ENCODE measurements at places on chromosomes 12 and 14.

DNA sequence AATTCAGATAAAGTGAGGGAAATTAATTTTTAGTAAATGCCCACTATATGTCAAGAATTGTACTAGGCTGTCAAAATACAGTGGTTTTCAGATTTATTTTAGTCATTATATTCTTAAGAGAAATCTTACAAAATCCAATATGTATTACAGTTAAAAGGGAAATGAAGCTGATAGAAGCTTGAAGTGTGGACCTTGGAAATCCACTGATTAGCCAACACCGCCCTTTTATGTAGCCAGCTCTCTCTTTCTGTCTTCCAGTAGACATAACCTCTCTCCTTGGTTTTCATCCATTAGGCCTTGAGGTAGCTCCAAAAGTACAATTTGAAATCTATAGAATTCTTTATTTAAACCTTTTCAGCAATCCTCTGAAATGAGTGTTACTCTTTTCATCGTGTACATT lies 63.2 kb downstream of the USP15 start:
- DNase-seq = no peak

- no peak for DNase-seq
Observed at GRCh38 chr14:63387711-63388110, 69.0 kb upstream of the GPHB5 start.

GRCh38 chr12:111428081-111428727 lies 22.5 kb downstream of the SH2B3 start:
- DNase-seq = no peak

DNA sequence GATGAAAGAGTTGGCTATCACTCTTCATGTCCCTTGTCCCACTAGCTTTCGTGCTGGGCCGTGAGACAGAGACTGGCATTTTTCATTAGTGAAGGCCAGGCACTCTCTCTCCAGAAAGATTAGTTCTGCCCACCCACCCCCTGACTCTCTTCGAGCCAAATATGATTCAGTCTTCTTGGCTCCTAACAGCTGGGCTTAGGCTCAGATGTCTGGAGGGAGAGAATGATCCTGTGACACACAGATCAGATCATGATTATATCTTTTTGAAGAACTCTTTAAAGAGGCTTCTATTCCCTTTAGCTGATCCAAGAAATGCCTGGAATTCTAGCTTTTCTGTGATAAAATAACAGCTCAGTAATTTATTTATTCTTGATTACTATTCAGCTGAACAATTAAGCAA lies 5.2 kb upstream of the GNG2 start:
- no peak for DNase-seq

DNA sequence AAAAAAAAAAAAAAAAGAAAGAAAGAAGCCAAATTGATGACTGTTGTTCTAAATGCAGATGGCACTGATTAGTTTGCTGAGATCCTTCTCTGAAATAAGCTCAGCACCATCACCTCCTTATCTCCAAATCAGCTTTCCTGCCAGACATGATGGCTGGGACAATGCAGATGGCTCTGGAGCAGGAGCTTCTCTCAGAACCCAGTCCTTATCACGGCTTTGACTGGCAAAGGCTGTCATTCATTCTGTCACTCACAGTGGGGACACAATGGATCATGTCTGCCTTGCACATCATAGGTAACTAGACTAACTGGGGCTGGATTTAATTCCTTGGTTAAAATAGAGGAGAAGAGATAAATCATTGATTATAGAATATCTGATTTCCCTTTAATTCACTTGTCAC lies 146.3 kb downstream of the PDZRN4 start:
- DNase-seq = no peak

GRCh38 chr12:3231399-3231876 lies 154.3 kb downstream of the TSPAN9 start:
- no peak for DNase-seq

GRCh38 chr14:76193696-76194095 lies 42.0 kb downstream of the GPATCH2L start:
- no peak for DNase-seq

GRCh38 chr12:115968211-115968610 lies 309.3 kb downstream of the MED13L start:
- no peak for DNase-seq

- DNase-seq = peak; percentile 34
Observed at GRCh38 chr12:96196781-96197180, 2.6 kb downstream of the ELK3 start.

DNA sequence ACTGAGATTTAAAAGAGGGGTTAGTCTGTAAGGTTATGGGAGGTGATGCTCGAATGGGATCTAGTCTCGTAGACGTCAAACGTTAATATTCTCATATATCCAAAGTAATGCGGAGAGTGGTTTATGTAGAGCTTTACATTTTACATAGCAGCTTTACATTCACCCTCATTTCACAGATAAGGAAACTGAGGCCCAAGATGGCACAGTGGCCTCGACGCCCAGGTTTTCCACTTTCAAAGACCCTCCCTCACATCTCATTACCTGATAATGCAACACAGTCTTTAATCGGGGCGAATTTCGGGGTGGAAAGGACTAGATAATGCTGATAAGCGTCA lies 450 bp upstream of the TDG start:
- DNase-seq = no peak
